ENCODE measurements at places on chromosomes 12 and 14.

DNA sequence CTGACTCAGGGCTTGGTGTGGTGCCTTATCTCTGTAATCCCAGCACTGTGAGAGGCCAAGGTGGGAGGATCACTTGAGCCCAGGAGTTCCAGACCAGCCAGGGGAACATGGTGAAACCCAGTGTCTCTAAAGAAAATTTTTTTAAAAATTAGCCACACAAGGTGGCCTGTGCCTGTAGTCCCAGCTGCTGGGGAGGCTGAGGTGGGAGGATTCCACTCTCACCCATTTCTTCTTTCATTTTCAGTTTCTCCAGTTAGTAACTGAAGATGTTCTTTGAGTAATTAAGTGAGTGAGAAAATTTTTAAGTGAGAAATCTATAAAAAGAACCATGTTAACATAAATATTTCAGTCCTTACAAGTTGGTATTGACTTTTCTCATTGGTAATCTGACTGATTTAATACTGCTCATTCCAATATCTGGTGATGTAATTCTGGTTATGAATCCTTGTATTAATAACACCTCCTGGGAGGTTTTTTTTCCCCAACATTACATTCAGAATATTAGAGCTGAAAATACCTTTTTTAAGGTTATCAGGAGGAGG is 6.1 kb downstream of the METTL3 start:
- no peak for DNase-seq

GRCh38 chr12:39065455-39065854 is 160.1 kb upstream of the CPNE8 start:
- DNase-seq, result no peak

DNA sequence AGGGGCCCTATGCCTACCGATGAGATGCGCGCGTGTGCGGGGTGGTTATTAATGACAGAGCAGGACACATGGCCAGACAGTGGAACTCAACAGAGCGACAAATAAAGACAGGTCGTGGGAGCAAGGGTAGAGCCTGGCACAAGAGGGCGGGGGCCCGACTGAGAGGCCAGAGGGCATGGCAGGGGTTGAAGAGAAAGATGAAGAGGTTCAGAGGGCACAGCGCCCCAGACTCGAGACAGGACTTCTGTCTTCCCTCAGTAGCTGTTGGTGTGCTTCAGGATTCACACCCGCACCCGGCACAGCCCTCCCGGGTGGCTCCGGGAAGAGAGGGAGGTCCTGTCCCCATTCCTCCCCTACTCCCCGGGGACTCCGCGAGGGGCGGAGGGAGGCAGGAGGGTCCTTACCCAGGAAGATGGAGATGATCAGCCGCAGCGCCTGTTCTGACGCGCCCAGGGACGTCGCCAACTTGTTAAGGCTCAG is 366 bp downstream of the LPCAT3 start:
- peak; percentile 78 for DNase-seq

DNA sequence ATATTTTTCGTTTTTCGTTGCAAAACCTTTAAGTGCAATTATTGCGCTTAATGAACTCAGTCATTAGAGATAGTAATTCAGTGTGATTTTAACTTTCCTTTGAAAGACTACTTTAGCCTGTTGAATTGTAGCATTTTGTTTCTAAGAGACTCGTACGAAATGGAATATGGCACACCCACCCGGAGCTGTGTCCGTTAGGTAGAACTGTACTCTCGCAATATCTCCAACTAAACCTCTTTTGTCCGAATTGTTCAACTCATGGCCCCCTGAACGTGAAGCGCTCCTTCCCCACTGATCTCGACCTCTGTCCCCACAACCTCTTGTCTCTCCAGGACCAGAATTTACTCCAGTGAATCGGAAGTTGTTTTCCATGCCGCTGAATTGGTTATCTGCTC is 800 bp downstream of the PCNX4 start:
- no peak for DNase-seq

- DNase-seq, result no peak
Observed at GRCh38 chr14:95834496-95834895, 42.1 kb upstream of the TUNAR start.

GRCh38 chr12:117402363-117402762 is 40.9 kb upstream of the NOS1 start:
- no peak for DNase-seq

DNA sequence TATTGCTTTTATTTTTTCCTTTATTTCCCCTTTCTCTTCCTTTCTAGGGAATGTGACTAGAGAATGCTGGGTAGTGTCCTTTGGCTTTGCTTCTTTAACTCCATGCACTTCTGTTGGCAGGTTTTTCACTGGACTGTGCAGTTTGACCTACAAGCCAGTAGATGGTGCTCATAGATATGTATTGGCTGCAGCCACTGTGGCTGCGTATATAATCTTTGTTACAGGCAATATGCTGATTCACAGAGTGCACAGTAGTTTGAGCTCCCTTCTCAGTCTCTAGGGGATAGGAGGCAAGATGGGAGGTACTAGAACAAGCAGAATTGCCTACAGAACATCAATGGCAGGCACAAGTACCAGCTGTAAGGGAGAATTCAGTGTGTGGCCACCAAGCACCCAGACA is 503.5 kb downstream of the LRFN5 start:
- peak; percentile 56 for DNase-seq

DNA sequence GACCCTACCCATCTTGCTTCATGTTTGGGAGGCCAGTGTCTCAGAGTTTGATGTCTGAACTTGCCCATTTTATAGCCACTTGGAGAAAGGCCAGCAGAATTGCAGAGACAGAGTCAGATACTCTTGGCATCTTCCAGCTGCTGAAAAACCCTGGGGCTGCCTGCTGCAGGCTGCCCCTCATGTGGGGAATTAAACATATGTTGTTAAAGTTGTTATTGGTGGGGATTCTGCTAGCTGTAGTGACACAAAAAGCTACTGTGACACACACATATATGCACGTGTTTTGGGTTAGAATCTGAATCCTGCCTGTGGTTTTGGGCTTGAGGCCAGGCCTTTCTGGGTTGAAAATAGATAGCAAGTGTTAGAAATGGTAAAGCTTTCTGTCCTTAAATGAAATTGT is 1288.4 kb downstream of the AACS start:
- DNase-seq, result no peak

- no peak for DNase-seq
Observed at GRCh38 chr12:132851465-132851864, 22.8 kb upstream of the GOLGA3 start.

- peak; percentile 3 for DNase-seq
Observed at GRCh38 chr12:121441555-121441954, 41.6 kb downstream of the RNF34 start.

DNA sequence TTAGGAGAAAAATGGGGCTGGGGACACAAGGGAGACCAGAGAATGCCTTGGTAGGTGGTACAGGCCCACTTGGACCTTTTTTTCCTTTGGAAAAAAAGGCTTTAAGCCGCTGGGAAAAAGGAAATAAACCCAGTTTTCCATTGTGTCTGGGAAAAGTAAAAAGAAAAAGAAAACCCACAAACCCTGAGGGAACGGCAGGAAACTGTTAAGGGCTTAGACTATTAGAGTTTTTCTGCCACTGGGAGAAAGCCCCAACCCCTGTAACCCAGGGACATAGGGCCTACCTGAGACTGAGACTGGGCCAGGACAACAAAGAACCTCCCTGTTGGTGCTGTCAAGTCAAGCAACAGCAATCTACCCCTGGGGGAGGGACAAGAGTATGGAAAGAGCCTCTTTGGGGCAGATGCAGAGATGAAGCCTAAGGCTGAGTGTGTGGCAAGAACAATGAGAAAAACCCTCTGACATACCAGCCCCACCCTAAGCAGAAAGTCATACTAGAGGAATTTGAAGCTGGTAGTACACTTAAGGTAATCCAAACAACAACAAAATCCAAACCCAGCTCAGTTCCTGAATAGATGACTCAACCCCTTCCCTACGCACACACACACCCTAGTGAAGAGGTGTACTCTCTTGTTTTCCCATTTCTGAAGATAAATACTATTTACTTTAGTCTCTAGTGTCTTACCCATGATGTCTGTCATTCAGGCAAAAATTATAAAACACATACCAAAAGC is 22.8 kb downstream of the ATF1 start:
- no peak for DNase-seq

DNA sequence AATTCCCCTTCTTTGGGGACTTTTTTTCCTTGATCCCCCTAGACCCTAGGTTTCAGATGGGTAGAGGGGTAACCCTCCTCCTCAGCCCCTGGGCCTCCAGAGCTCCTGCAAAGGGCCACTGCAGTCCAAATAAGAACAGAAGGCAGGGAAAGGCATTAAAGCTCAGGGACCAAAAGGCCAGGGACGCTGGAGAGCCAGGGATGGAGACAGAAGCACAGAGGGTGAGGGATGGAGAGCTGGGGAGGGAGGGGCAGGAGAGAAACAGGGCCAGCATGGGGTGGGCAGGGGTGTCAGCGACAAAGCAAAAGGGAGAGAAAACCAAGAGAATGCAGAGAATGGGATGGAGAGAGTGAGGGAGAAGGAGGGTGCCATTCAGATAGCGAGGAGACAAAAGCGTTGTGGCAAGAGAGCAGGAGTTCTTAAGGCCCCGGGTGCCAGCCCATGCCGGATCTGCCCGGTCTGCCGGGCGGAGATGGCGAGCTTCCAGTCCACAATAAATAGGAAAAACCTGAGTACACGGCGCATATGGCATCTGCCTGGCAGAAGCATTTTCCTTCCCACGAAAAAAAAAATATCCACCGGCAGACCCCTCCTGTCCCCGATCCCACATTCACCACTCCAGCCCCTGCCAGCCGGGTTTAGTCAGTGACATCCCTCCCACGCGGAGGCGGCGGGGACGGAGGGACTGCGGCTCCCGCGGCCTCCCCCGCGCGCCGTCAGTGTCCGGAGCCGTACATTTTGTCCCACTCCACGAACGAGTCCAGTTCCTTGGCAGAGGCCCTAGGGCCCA is 28.6 kb downstream of the FIGNL2 start:
- DNase-seq, result no peak

GRCh38 chr14:77009014-77009413 is 19.5 kb downstream of the IRF2BPL start:
- DNase-seq, result no peak

- no peak for DNase-seq
Observed at GRCh38 chr14:97726676-97727075, 929.5 kb downstream of the VRK1 start.

DNA sequence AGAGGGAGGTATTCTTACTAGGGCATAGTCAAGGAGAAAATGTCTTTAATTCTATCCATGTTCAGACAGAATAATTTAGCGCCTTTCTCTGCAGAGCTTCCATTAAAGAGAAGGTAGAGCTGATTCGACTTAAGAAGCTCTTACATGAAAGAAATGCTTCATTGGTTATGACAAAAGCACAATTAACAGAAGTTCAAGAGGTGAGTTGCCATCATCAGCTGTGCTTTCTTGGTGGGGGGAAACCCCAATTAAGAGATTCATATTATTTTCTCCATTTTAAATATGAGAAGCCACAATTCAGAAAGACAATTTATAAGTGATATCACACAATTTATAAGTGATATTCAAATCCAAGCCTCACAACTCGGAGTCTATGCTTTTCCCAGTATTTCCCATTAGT is 27.8 kb downstream of the RPGRIP1 start:
- no peak for DNase-seq

DNA sequence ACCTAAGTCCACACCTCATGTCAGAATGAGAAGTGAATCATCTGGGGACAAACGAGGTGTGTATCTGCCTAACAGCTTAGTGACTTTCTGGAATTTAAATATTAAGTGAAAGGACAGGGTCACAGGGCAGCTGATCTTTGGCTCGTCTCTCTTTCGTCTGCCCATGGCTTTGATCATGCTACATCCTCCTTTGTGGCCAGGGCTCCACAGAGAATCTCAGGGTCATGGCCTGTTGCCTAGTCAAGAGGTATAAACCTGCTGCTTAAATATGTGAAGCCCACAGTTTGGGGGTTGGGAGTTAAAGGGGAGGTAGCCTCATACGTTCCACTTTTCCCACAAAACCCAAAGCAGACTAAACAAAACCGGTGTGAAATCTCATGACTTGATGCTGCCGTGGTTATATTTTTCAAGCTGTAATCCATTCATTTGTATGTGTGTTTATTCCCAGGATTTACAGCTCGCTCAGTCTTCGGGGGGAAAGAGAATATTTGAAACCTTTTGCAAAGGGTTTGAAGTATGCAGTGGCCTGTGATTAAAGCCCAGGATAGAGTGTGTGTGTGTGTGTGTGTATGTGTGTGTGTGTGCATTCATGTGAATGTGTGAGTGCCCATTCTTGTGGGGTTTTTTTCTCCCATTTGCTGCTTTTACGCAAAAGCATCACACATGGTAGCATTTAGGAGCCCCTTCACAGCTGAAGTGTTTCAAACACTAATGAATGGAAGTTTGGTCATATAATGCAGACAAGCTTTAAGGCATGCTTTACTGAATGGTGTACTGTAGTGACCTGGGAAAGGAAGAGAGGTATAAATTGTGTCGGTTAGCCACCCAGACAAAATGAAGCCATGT is 137.1 kb downstream of the HMGA2 start:
- DNase-seq, result no peak

DNA sequence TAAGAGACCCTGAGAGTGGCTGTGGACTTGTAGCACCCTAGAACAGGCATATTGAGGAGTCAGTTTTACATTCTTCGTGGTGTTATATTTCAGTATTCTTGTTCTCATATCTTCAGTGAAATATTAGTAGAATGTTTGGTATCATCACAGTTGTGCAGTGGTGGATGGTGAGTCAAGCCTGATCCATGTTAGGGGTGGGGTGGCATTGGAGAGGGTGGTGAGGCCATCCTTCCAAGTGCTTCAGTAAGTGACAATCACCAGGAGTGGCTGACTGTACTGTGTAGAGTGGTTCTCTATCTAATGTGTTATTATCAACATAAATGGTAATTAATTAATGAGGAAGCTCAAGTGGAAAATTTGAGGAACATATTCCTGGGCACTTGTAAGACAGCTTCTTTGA is 197.7 kb upstream of the SLC16A7 start:
- DNase-seq, result no peak

DNA sequence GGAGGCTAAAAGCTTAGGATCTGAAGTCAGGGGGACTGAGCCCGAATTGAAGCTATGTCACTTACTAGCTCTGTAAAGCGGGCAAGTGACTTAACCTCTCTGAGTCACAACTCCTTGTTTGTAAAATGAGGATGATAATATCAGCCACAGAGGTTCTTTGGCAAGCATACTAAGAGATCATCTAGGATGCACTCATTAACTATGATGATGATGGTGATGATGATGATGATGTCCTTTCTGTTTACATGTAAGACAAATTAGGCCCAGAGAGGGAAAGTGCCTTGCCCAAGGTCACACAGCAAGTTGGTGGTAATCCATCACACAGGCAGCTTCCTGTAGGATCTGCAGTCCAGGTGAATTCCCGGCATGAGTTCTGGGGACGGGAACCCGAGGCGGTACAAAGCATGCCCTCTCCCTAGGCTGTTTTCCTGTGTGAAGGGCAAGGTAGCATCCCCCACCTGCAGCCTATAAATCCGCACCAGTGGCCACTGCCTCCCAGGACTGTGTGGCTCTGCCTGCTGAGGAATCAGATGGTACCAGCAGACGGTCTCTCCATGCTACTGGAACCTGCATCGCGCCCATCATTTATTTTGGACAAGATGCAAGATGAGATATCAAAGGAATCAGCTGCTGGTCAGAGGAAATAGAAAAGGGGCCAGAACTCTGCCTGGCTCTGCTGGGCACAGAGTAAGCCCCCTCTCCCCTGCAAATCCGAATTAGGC is 55.2 kb downstream of the MAP1LC3B2 start:
- no peak for DNase-seq

GRCh38 chr12:122987086-122987951 is 6.8 kb downstream of the ARL6IP4 start:
- DNase-seq, result no peak
